GM03348 (cell line): ENCODE measurements at places on chromosomes 4 and X.
A peak's percentile ranks its signal among the peaks of the same experiment; 100 is the strongest.

DNA sequence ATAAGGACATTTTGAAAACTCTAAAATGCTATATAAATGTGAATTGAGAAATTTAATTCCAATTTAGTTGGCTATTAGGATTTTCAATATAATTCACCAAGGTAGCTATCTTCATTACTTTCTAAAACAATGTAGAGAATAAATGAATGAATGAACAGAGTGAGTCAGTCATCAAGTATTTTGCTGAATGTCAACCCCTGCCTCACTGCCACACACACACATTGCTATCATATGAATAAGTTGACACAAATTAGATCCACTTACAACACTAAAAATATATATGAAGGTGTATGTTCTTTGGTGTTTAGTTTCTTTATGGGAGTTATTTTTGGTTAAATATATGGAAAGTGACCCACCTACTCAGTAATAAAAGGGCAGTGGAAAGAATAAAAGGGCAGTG lies 141.4 kb upstream of the SMIM10 start:
- DNase-seq: peak; percentile 24

GRCh38 chr4:13933191-13933590 lies 305.7 kb upstream of the BOD1L1 start:
- peak; percentile 43 for DNase-seq

DNA sequence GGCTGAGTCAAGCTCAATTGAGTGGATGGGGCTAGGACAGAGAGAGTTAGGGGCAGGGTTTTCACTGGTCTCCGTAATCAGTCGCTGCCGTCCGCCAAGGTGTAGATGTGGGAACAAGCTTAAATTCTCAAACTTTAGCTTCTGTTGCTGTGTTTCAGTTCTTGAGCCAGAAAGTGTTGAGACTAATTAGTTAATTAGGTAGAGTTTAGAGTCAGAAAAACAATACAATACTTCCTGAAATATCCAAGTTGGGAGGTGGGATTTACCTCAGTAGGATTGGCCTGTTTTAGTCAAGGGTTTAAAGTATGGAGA lies 1.1 kb upstream of the UBE2D3 start:
- DNase-seq: no peak

DNA sequence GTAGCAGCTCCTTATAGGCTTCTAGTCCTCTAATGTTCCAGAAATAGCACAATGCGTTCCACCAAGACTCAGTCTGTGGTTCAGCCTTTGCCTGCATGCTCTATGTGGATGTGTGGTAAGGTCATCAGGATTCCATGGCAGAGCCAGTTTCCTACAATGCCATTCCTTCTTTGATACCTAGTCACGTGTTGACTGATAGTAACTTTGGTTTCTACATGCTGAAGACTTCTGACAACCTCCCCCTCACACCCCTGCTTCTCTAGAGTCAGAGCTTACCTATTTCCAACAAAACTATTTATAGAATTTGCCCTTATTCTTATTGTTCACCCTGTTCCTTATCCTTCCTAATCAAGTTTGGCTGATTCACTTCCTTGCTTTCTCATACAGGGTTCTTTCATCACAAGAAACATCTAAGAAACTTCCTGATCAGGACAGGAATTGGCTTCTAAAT lies 81.1 kb downstream of the CT47B1 start:
- DNase-seq: no peak

DNA sequence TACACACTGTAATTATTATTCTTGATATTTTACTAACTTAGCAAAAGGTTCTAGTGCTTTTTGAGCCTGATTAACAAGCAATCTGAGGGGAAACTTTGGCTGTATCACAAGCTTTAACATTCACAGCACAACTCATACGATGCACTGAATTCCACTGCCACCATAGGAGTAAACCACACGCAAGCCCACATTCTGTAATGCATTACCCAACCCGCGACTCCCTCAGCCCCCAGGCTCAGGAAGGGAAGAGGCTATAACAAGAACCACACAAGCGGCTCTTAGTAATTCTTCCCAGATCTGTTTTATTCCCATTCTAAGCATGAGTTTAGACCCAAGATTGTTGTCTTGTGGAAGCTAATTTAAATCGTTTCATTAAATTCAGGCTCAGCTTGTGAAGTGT lies 138.5 kb upstream of the TBL1X start:
- DNase-seq: no peak
